ENCODE measurements at places on chromosomes 3 and 15.

DNA sequence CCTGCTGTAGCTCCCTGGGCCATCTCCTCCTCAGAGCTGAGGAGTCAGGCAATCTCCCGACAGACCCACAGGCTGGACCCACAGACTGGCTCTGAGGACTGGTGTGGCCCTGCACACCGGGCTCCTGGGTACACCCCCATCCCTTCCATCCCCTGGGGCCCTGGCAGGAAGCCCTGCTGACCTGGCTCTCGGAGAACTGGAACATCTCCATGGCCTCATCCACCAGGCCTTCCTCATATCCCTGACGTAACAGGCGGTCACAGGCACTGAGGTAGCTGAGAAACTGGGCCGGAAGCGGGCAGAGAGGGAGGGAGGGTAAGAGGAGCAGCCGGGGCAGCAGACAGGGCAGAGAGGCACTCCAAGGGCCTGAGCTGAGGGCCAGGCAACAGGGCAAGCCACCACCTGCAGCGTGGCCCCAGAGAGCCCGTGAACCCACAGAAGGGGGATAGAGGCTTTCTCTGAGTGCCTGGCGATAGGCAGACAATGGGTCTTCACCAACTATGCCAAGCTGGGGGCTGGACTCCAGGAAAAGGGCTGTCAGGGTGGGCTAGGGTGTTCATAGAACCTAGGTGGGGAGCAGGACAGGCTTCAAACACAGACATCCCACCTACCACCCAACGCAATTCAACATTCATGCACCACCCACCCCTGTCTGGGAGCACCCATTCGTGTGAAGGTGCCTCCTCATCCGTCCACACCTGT is 17.9 kb downstream of the KBTBD13 start:
- no peak for DNase-seq

- DNase-seq = no peak
These were observed 2.1 kb downstream of the ISL2 start for GRCh38 chr15:76338486-76339304.

DNA sequence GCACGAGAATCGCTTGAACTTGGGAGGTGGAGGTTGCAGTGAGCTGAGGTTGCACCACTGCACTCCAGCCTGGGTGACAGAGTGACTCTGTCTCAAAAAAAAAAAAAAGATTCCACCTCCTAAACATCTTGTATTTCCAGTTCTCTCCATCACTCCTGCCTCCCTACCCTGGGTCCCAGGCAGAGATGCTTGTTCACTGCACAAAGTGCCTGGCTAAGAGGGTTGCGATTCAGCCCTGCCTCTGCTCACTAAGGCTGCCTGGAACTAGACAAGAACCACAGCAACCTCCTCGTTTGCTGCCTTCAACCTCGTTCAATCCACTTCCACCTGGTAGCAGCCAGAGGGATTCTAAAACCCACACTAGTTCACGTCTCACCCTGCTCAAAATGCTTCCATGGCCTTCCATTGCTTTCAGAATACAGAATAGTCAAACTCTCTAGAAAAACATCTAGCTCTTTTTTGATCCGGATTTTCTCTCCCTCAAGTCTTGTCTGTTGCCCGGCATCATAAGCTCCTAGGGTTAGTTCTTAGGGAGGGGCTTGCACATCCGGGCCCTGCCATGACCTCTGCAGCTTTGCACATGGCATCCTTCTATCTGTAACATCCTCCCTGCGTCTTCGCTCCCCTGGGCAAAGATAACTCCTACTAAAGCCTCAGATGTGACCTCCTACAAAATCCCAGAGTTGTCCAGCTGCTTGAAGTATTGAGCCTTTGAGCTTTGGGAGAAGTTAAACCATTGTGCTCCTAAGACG is 1.0 kb upstream of the MCM2 start:
- no peak for DNase-seq

- DNase-seq = no peak
These were observed 30.2 kb downstream of the NPTN start for GRCh38 chr15:73602992-73603391.

GRCh38 chr15:66761726-66762595 is 59.9 kb downstream of the SMAD6 start:
- no peak for DNase-seq

Data from NCI-H524 treated with DMSO at 0.1 percent for 48 hours (cell line).